ENCODE measurements at places on chromosomes 2 and 18. TPM values are rescaled to one million over a fixed set of nuclear protein-coding genes. Genes with fewer than 3 reads are reported as not detected.
A peak's percentile ranks its signal among the peaks of the same experiment; 100 is the strongest.

DNA sequence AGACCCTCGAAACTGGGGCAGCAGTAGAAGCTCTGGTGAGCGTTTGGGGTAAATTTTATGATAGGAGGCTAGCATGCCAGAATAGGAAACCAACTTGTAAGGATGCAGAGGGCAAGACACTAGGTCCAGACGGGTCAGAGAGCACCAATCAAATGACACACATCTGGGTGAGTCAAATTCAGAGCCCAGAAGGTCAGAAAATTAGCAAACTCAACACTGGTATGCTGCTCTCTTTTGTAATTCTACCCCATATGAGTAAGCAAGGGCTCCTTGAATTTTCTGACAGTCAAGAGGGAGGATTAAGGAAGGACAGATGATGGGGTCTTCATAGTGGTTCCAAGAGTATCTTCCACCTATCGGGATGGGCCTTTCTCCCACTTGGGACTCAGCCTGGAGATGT lies 209.8 kb downstream of the BCL2 start:
- peak; percentile 9 for DNase-seq

GRCh38 chr18:71079606-71080005 lies 790.8 kb downstream of the SOCS6 start:
- no peak for DNase-seq

- DNase-seq = no peak
These were observed 26.5 kb upstream of the CXXC1 start for GRCh38 chr18:50313873-50314460.

GRCh38 chr2:237320801-237321560 lies 93.0 kb downstream of the COL6A3 start:
- DNase-seq = peak; percentile 81

NT5DC4 gene
- total RNA-seq = not detected
